ENCODE measurements at places on chromosomes 1 and 21.

DNA sequence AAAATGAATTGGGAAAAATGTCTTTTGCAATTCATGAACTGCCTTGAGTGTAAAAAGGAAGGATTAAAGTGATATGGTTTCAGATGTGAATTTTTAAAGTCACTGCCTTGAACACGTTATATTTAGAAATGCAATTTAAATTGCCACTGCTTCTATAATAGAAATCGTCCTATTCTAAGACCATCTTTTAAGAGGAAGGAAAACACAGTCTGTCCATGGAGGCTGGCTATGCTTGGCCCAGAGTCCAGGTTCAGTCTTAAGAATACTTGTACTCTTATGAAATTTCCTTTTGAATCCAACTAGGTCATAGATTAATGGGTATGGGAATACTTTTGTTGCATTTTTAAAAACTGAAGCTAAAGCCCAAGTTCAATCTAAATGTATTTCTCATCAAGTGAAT lies 86.0 kb downstream of the PCNX2 start:
- DNase-seq: no peak

- DNase-seq: no peak
These were observed 180.6 kb upstream of the PALMD start for GRCh38 chr1:99465176-99465900.

DNA sequence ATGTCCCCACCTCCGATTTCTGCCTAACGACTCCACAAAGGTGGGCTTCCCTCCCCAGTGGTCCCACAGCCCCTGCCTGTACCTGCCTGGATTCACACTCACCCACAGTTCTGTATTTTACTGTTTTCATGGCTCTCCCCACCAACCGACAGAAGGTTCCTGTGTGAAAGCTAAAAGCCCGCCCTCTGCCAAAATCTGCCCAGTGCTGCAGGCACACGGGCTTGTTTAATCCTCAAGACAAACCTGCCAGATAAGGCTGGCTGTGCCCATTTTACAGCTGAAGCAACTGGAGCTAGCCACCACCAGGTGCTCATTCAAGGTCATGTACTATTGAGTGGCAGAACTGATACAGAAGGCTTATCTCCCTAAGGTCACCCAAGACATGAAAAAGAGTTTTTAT lies 114.5 kb downstream of the HIVEP3 start:
- DNase-seq: no peak

GRCh38 chr1:236706183-236706582 lies 19.9 kb downstream of the ACTN2 start:
- DNase-seq: no peak

GRCh38 chr1:90045853-90046563 lies 51.1 kb downstream of the ZNF326 start:
- DNase-seq: no peak

- DNase-seq: no peak
These were observed 15.6 kb upstream of the MYOCOS start for GRCh38 chr1:171606402-171606941.

DNA sequence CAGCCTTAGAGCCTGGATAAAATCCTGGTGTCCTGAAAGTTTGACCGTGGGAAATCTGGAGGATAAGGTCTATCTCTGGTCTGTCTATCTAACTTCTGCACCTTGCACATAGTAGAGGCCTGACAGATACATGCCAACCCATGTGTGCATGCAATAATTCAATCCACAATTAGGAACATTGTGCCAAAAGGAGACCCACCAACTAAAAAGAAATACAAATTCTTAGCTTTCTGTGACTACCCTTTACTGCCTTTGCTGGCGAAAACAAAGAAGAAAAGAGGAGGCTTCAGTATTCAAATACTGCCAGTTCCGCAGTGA lies 381 bp upstream of the KLHL20 start:
- no peak for DNase-seq

DNA sequence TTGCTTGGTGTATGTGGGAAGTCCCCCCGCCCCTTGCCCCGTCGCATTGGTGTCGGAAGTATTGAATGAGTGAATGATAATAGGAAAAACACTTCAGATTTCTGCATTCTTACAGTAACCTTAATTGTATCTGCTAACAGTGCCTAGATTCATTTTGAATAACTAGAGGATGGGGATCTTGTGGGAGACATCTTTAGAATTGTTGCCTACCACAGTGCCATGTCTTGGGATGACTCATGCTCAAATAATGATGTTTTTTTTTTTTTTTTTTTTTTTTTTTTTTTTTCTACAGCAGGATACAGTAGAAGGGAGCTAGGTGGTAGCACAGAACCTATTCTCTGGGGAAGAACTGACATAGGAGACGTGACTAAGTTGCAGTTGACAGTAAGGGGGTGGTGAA lies 237.9 kb downstream of the USP25 start:
- no peak for DNase-seq

GRCh38 chr1:118902299-118902698 lies 85.8 kb downstream of the TBX15 start:
- DNase-seq: no peak

DNA sequence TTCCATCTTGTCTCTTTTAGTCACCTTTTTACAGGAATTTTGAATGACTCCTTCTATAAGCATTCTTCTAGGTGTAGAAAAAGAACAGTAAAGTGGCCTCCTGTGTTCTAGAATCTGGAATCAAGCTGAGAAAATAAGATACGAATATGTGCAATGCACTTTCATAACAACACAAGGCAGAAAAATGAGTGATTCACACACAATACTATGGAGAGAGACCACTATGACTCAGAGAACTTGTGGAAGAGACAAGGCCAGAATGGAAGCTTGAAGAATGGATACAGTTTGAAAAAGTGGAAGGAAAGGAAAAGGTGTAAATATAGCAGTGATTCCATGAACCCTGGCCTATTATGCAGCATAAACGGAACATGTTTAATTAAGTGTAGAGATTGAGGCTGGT lies 57.1 kb upstream of the SAMSN1 start:
- DNase-seq: no peak

GRCh38 chr1:15797614-15798390 lies 9.6 kb downstream of the UQCRHL start:
- DNase-seq: no peak

DNA sequence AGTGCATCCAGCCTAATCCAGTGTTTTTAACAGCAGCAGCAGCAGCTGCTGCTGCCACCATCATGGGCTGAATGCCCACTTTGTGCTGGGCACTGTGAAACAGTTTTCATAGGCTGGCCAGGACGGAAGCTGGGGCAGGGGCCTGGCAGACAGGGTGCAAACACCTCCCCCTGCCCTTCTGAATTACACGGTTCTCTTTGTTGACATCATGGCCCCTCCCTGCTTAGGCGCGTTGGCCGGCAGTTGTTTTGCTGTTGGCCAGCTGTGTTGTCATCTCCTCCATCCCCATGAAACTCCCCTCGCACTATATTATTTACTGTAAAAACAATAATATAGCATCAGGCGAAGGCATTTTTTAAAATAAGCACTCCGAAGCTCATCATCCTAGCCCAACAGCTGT lies 33.1 kb downstream of the PTPRU start:
- DNase-seq: no peak

DNA sequence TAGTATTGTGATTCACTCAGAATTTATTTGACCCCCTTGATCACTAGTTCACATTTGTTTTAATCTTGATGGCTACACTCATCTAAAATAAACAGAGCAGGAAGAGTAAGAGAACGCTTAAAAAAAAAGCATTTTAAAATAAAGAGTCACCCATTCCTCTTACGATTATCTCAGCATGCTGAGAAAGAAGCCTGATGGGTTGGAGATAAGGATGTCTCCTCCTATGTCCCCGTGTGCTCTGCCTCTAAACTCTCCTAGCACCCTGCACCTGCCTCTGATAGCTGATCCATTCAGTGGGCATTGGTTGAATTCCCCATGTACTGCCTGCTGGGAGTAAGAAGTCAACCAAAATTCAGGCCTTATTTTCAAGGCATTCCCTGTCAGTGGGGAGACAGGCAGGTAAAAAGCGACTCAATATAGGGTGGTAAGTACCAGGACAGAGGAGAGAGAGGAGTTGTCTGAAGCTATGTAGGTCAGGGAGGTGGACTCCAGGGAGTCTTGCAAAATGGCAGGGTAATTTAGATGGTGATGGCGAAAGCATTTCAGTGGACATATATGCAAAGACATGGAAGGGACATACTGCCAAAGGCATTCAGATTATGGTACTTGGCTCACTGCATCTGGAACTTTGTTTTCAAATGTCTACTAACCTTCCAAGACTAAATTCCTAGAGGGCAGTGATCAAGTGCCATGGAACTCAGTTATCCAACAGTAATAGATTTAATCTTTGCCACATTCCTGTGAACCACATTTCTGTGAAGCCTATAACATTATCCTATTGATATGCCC lies 18.4 kb downstream of the ELAVL4 start:
- DNase-seq: no peak

DNA sequence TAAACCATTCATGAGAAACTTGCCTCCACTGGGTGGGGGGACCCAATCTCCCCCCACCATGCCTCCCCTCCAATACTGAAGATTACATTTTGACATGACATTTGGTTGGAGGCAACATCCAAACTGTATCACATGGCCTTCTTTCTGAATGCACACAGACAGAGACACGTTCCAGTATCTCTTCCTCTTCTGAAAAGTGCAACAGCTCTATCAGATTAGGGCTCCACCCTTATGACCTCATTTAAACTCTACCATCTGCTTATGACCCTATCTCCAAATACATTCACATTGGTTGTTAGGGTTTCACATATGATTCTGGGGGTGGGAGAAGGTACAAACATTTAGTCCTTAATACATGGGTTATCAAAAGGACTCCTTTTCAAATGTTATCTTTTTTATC lies 481.8 kb upstream of the NFIA start:
- peak; percentile 43 for DNase-seq

DNA sequence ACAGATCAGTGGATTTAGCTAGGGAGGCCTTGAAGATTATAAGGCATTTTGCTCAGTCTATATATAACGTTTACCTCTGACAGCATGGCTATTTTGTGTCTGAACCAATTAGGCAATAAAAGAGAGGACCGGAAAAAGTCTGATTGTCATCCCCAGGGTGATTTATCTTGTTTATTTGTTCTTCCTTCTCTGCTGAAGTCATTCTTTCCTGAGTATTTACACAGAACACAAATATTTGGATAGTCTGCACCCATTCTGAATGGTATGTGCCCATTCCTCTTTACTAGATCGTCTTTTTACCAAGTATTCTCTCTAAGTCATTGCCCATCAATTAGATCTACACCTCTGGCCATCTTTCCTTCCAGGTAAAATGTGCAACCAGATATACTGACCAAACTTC lies 1602.9 kb downstream of the KCNT2 start:
- DNase-seq: no peak

GRCh38 chr1:164721228-164721496 lies 162.2 kb downstream of the PBX1 start:
- no peak for DNase-seq

DNA sequence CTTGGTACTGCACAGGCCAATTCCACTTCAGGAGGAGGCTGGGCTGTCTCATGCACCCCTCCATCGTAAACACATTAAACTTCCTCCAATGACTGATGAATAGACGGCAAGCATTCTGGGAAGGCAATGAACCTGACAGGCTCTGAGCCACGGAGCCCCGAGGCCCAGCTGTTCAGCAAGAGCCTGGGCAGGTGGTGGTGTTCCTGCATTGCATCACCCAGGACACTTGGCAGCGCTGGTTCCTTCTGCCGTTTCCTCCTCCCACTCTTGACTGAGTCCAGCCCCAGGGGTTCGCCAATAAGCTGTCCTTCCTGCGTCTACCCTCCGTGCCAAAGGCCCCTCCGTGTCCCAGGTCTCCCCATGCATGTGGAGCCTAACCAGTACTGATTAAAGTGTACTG lies 109.8 kb downstream of the JAK1 start:
- no peak for DNase-seq

Data from CMK (cell line).